ENCODE measurements at places on chromosomes 16 and 17.

GRCh38 chr17:32102646-32103186 lies 39.6 kb upstream of the RHOT1 start:
- no peak for DNase-seq

DNA sequence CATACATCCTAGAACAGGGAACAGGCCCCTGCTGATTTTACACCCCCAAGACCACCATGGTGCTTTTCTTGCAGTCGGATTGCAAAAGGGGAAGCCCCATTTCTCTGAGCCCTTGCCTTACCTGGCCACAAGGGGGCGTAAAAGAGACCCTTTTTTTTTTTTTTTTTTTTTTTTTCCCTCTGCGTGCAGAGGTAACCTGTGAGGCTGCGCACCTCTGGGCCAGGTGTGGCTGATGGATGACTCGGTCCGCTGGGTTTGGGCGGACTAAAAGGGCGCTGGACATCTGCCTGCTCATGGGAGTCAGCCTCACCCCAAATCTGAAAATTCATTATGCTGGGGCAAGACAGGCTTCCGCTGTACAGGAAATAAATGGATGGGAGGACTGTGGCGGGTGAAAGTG lies 281.0 kb downstream of the CBLN1 start:
- DNase-seq, result no peak

DNA sequence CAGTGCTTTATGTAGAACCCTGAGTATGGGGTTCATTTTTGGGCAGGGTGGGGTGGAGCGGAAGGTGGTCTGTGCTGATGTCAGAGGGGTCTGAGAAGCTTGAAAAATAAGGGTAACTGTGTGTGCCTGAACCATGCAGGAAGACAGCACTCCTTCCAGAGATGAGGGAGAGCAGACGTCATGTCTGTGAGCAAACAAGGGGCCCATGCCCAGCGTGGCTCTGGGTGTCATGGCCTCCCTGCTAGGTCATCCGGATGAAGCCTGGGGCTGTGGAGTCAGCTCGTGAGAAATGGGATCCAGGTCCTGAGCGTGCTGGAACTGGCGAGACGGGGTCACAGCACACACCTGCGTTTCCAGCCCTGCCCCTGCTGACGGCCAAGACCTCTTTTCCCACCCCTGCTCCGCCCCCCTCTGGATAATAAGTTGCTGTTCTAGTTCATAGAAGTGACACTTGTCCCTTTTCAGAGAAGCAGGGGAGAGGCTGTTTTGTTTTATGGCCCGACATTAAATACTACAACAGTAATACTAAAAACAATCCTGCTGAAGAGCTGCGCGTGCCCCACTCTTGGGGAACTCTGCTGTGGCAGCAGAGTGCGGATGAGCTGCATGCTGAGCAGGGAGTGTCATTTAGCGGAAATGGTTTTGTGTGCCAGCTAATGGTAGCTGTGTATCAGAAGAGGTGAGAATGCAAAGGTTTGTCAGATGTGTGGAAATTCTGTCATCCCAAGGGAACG lies 92.6 kb downstream of the RPTOR start:
- DNase-seq, result no peak

GRCh38 chr16:46573008-46573833 lies 48.0 kb downstream of the SHCBP1 start:
- no peak for DNase-seq

DNA sequence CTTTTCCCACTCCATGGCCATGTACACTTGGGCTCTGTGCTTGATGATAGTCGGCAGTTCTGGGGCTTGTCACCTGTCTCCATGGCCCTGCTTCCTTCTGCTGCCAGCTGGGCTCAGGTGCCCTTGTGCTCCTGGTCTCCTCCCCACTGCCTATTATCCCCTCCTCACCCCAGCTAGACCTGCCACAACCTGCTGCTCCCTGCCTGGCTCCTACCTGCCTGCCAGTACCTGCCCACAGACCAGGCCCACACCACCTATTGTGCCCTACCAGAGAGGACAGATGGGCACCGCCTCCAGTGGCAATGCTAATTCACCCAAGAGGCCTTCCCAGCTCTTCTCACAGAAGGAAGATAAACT lies 538 bp upstream of the RAPGEFL1 start:
- no peak for DNase-seq

DNA sequence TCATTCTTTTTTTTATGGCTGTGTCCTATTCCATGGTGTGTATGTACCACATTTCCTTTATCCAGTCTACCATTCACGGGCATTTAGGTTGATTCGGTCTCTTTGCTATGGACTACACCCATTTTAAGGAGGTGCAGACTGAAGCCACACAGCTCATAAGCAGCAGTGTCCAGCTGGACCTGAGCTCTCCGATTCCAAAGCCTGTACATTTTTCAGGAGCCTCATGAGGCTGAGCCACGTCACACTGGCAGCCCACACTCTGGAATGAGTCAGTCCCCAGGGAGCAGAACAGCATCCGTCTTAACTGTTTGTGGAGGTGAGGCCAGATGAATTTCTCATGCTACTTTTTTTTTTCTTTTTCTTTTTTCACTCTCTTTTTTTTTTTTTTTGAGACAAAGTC lies 116.1 kb downstream of the C16orf95 start:
- no peak for DNase-seq

DNA sequence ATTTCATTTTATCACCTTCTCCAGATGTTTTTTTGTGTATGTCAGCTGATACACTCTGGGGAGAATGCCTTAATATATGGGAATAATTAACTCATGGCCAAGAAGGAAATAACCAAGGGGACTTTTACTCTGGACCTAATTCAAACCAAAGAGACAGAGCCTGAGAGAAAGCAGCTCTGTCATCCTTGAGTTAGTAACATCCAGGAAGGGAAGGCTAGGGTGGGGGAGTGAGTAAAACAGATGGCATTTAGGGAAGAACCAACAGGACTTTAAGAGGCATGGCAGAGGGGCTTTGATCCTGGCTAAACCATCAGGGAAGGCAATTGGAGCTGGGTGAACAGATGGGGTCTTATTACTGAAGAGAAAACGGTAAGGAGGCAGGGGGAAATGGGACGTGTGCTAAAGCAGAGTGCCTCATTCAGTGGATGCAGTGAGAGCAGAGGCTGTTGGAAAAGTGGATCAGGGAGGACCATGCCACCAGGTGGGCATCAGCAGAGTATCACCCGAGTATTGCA lies 2.5 kb upstream of the SMPD3 start:
- no peak for DNase-seq

DNA sequence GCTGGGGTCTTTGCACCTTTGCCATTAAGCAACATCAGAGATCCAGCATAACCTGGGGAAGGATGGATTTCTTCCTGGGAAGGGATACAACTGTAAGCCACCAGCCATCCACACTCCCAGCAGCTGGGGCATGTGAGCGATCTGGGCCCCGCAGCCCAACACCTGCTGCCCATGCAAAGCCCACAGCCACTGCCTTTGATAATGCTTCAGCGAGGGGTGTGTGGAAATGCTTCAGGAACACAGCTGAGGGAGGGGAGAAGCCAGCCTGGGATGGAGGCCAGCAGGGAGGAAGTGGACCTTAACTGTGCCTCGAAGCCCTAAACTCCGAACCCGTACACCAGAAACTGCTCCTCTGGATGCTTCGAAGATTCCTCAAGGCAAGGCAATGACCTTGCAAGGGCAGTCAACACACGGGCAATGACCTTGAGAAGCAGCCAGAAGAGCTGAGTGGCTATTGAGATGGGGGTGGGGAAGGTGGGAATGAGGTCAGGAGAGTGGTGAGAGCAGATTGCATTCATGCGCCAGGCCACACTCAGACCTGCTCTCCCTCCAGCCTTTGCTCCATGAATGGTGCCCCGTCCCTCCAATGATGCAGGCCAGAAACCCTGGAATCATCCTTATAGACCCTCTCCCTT lies 49.1 kb downstream of the KATNIP start:
- DNase-seq, result no peak

DNA sequence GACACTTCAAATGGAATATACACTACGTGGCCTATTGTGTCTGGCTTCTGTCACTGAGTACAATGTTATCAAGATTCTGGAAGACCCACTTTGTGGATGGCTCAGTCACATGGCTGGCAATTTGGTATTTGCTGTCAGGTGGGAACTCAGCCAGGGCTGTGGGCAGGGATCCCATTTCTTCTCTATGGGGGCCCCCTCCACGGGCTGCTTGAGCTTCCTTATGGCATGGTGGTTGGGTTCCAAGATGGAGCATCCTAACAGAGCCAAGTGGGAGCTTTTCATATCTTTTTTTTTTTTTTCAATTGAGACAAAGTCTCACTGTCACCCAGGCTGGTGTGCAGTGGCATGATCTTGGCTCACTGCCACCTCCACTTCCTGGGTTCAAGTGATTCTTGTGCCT lies 18.0 kb upstream of the CEP20 start:
- DNase-seq, result no peak

DNA sequence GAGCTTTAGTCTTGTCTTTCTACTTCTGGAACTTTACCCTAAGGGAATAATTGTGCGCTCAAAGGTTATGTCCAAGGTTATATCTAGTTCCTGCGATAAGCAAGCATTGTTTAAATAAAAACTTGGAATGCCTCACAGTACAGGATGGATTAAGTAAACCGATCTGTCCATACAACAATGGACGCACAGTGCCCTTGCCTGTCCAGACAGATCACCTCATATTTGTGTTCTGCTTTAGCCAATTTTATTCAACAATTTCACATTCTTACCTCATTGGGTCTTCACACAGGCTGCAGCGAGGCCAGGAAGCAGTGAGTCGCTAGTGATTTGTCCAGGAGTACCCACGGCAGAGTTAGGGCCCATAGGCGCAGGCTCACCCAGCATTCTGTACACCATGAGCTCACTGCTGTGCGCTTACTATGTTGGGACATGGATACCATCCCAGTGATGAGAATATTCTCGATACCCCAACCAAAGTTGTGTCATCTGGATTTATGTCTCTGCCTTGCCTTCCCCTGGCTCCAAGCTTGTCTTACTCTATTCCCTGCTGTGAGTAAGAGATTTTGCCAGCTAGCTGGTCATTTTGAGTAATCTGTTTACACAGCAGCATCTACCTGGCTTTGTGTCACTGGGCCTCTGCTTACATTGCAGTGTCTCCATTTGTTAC lies 39.8 kb downstream of the USP43 start:
- no peak for DNase-seq

- no peak for DNase-seq
Measured at GRCh38 chr17:8019665-8020650, 17.5 kb downstream of the GUCY2D start.

- no peak for DNase-seq
Measured at GRCh38 chr17:19345067-19345460, 17.5 kb downstream of the B9D1 start.

- peak; percentile 43 for DNase-seq
Measured at GRCh38 chr16:57284209-57284951, at the start of gene PLLP. PLLP (minus strand) TSS chr16:57284672; CDS start chr16:57284540, 132 bp downstream.

DNA sequence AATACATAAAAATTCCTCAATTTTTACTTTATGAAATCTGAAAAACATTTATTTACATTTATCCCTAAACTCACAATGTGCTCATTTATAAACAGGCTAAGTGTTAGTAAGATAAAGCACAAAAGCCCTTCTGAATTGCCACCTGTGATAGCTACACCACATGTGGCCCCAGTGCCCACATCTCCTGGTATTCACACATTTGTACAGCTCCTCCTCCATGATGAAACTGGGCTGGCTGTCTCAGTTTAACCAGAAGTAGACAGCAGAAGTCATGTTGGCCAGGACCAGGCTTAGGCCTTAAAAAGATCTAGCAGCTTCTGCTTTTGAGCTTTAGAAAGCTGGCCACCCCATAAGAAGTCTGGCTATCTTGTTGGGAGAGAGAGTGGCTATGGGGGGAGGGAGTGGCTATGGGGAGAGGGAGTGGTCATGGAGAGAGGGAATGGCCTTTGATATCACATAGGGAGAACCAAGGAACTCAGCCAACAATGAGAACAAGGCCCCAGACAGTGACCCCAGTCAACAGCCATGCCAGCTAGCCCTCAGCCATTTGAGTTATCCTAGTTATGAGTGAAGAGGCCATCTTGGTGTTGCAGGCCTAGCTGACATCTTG lies 47.4 kb downstream of the CEP95 start:
- no peak for DNase-seq

DNA sequence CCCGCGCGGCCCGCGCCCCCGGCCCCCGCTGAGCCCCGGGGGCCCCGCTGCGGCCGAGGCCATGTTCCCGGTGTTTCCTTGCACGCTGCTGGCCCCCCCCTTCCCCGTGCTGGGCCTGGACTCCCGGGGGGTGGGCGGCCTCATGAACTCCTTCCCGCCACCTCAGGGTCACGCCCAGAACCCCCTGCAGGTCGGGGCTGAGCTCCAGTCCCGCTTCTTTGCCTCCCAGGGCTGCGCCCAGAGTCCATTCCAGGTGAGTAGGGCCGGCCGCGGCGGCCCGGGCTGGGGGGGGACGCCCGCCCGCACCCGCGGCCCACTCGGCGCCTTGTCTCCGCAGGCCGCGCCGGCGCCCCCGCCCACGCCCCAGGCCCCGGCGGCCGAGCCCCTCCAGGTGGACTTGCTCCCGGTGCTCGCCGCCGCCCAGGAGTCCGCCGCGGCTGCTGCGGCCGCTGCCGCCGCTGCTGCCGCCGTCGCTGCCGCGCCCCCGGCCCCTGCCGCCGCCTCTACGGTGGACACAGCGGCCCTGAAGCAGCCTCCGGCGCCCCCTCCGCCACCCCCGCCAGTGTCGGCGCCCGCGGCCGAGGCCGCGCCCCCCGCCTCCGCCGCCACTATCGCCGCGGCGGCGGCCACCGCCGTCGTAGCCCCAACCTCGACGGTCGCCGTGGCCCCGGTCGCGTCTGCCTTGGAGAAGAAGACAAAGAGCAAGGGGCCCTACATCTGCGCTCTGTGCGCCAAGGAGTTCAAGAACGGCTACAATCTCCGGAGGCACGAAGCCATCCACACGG lies 504 bp downstream of the MAZ start:
- no peak for DNase-seq

GRCh38 chr16:74556375-74556922 lies 50.5 kb downstream of the GLG1 start:
- DNase-seq, result no peak

DNA sequence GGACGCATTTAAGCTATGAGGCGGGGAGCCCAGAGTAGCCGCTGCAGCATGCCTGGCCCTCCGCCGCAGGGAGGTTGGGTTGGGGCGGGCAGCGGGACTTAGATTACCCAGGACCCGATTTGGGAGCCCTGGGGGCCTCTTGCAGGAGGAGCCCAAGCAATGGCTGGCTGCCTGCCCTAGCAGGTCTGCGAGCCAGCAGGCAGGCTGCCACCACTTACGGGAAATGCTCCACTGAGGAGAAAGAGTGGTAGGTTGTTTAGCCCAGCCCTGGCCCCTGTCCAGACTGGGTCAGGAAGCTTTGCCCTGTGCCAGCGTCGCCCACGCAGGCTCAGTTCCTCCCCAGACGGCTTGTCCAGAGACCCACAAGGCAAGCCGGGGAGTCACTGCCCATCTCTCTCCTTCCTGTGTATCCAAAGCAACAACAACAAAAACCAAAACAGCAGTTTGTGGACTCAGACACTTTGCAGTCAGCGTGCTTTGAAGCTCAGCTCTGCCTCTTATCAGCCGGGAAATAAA lies 10.3 kb upstream of the TVP23A start:
- DNase-seq, result peak; percentile 9
